Activated B cell treated with CpG ODN at 0.5 μM for 24 hours (primary cell): ENCODE measurements at places on chromosomes 5 and 9. TPM values are rescaled to one million over a fixed set of nuclear protein-coding genes. Genes with fewer than 3 reads are reported as not detected.

IZUMO3 gene
- not detected in 2 replicates for total RNA-seq

GRCh38 chr5:149762958-149763630 lies 33.0 kb downstream of the PPARGC1B start:
- H3K4me1 ChIP-seq, result no peaks in the 10 kb centered on the region
- H3K27ac ChIP-seq, result no peak overlapping the region
- H3K36me3 ChIP-seq, result no peaks in the 10 kb centered on the region
- no peak for DNase-seq

GRCh38 chr9:98552331-98552730 lies 156.4 kb downstream of the GABBR2 start:
- H3K4me3 ChIP-seq, result no peak overlapping the region
- no peaks in the 10 kb centered on the region for H3K4me1 ChIP-seq
- H3K27ac ChIP-seq, result no peak overlapping the region

KLHL3 gene
- total RNA-seq, result 5.3 and 5.9 TPM in 2 replicates

DNA sequence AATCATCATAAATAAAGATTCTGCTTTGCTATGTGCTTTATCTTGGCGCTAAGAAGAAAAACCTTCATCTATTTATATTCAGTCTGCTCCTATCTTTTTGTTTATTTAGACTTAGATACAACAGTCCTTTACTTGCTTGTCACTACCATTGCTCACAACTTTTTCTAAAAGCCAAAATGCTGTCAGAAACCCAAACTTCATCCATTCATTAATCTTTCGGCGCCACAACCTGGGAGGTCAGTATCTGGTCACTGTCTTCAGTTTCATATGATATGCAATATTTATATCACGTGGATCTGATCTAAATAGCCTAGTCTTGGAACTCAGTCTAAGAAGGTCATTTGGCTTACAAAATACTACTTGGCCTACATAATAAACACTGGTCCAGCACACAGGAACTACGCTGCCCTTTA lies 159.3 kb upstream of the TARS1 start:
- no peak for DNase-seq
- H3K27ac ChIP-seq, result no peak overlapping the region
- no peaks in the 10 kb centered on the region for H3K36me3 ChIP-seq
- H3K27me3 ChIP-seq, result no peaks in the 10 kb centered on the region
- no peak overlapping the region for H3K4me3 ChIP-seq
- no peaks in the 10 kb centered on the region for H3K4me1 ChIP-seq

DNA sequence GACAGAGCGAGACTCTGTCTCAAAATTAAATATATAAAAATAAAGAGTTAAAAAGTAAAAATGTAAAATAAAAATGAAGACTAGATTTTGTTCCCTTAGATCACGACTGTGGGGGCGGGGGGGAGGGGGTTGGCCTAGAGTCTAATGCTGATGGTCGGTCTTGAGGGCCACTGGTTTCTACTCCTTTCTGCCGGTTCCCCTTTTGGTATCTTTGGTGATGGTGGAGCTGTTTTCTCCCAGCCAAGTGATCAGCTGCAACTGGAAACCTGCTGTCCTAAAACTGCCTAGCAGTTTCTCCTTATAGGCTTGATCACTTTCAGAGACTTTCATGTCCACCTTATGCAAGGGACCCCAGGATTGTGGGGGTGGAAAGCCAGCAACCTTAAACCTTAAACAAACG lies 1.1 kb downstream of the SRD5A1 start:
- H3K27me3 ChIP-seq, result no peaks in the 10 kb centered on the region
- H3K4me3 ChIP-seq, result peak overlapping the region; percentile 92
- H3K27ac ChIP-seq, result peak overlapping the region; percentile 63
- no peak for DNase-seq
- H3K36me3 ChIP-seq, result peaks cover 34% of the 10 kb centered on the region

MARCOL gene
- not detected in 2 replicates for total RNA-seq

GRCh38 chr5:55597014-55597981 lies 62.5 kb upstream of the PLPP1 start:
- peaks cover 18% of the 10 kb centered on the region for H3K4me1 ChIP-seq
- H3K4me3 ChIP-seq, result no peak overlapping the region
- no peak for DNase-seq

GRCh38 chr9:133102190-133103021 lies 18.6 kb downstream of the RALGDS start:
- H3K27me3 ChIP-seq, result no peaks in the 10 kb centered on the region
- DNase-seq, result no peak
- peaks cover 76% of the 10 kb centered on the region for H3K36me3 ChIP-seq
- no peak overlapping the region for H3K4me3 ChIP-seq

DNA sequence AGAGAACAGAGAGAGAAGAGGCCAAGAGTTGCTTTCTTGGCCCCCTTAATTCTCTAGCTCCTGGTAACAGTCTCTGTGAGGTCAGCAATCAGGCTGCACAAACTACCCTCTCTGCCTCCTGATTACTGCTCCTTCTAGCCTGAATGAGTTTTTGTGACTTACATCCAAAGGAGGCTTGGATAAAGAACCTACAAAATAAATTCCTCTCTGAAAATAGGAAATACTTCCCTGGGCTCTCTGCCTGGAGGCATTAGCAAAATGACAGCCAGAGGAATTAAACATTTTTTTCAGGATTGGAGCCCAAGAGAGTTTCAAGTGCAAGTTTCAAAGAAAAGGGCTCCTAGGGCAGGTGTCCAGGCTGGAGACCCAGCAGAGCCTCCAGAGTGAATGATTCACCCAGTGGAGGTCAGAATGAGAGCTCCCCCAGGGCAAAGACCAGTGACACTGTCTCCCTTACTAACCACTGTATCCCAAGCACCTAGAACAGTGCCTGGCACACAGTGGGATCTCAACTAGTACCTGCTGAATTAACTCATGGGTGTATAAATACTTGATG lies 162.5 kb downstream of the SPOCK1 start:
- H3K27ac ChIP-seq, result no peak overlapping the region
- no peak for DNase-seq

- no peak overlapping the region for H3K27ac ChIP-seq
- no peaks in the 10 kb centered on the region for H3K36me3 ChIP-seq
- no peak overlapping the region for H3K4me3 ChIP-seq
Measured at GRCh38 chr5:39337252-39337915, 26.9 kb downstream of the C9 start.

- no peak for DNase-seq
- H3K36me3 ChIP-seq, result no peaks in the 10 kb centered on the region
- peaks cover 18% of the 10 kb centered on the region for H3K27me3 ChIP-seq
- H3K27ac ChIP-seq, result no peak overlapping the region
- no peak overlapping the region for H3K4me3 ChIP-seq
- no peaks in the 10 kb centered on the region for H3K4me1 ChIP-seq
Measured at GRCh38 chr9:109817146-109817845, 37.3 kb downstream of the PALM2AKAP2 start.

DNA sequence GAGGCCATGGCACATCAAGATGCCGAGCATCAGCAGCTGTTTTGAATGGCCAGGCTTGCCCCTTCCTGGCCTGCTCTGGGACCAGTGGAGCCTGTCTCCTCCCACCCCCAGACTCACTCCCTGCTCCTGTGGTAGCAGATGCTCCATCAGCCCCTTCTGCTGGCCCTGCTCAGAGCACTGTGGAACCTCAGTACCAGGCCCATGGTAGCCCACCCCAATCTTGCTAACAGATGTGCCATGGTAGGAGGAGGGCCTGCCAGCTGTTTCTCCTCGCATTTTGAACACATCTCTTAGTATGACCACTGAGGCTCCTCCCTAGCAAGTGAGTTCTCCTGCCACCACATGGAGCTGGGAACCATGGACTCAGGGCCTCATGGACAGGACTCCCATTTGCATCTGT lies 29.5 kb downstream of the COL27A1 start:
- no peak overlapping the region for H3K4me3 ChIP-seq
- DNase-seq, result no peak
- no peak overlapping the region for H3K27ac ChIP-seq

GRCh38 chr5:67206461-67206860 lies 9.9 kb upstream of the CD180 start:
- H3K36me3 ChIP-seq, result no peaks in the 10 kb centered on the region
- H3K4me3 ChIP-seq, result peak overlapping the region; percentile 62
- H3K27ac ChIP-seq, result peak overlapping the region; percentile 96
- H3K27me3 ChIP-seq, result no peaks in the 10 kb centered on the region

OR1Q1 gene
- total RNA-seq, result not detected in 2 replicates

TLR4 gene
- 2.0 and 2.2 TPM in 2 replicates for total RNA-seq

PLCXD3 gene
- total RNA-seq, result not detected in 2 replicates

GRCh38 chr9:3299872-3300271 lies 225.9 kb downstream of the RFX3 start:
- no peaks in the 10 kb centered on the region for H3K27me3 ChIP-seq
- H3K4me3 ChIP-seq, result no peak overlapping the region
- H3K4me1 ChIP-seq, result peaks cover 22% of the 10 kb centered on the region
- DNase-seq, result no peak

DAB2 gene
- total RNA-seq, result not detected in 2 replicates

GRCh38 chr9:19665146-19665863 lies 123.5 kb downstream of the SLC24A2 start:
- H3K27me3 ChIP-seq, result peaks cover 2% of the 10 kb centered on the region
- H3K36me3 ChIP-seq, result no peaks in the 10 kb centered on the region
- no peak overlapping the region for H3K4me3 ChIP-seq
- no peaks in the 10 kb centered on the region for H3K4me1 ChIP-seq
- no peak overlapping the region for H3K27ac ChIP-seq
- DNase-seq, result no peak

GRCh38 chr9:122168356-122168755 lies 8.6 kb downstream of the MORN5 start:
- no peak for DNase-seq
- H3K36me3 ChIP-seq, result no peaks in the 10 kb centered on the region
- no peak overlapping the region for H3K27ac ChIP-seq

LCN10 gene
- total RNA-seq, result 13.7 and 15.9 TPM in 2 replicates

SYK gene
- 222 and 237 TPM in 2 replicates for total RNA-seq

DNA sequence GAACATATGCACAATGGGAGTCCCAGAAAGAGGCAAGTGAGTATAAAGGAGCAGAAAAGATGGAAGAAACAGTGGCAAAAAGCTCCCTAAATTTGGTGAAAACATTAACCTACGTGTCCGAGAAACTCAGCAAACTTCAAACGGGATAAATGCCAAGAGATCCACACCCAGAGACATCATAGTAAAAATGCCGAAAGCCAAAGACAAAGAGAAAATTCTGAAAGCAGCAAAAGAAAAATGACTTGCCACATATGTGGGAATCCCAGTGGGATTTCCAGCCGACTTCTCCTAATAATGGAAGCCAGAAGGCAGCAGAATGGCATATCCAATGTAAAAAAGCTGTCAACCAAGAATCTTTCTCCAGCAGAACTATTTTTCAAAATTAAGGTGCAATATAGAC lies 101.2 kb downstream of the ADAMTS2 start:
- peaks cover 4% of the 10 kb centered on the region for H3K27me3 ChIP-seq
- no peaks in the 10 kb centered on the region for H3K36me3 ChIP-seq
- H3K4me1 ChIP-seq, result no peaks in the 10 kb centered on the region
- DNase-seq, result no peak

DNAI1 gene
- total RNA-seq, result not detected in 2 replicates

DNA sequence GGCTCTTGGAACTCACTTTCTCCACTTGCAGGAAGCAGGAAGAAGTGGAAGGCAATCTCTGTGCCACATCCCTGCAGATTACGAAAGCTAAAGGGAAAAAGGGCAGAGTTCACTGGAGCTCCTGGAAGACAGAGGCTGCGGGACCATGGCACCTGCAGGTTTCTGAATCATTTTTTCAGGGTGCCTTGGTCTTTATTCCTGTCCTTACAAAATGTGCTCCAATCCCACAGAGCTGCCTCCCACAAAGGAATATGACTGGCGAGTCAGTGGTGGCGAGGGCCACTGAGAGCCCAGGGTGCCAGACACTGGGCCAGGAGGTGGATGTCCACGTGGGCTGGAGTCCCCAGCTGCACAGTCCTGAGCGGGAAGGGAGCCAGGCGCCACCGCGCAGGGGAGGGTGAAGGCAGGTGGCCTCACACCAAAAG lies 183.0 kb downstream of the FANCC start:
- peaks cover 4% of the 10 kb centered on the region for H3K36me3 ChIP-seq
- no peak overlapping the region for H3K4me3 ChIP-seq
- H3K27ac ChIP-seq, result no peak overlapping the region
- no peaks in the 10 kb centered on the region for H3K27me3 ChIP-seq
- H3K4me1 ChIP-seq, result no peaks in the 10 kb centered on the region
